ENCODE measurements at places on chromosomes 7 and 10. TPM values are rescaled to one million over a fixed set of nuclear protein-coding genes. Genes with fewer than 3 reads are reported as not detected.

Gene CCL26
- not detected for total RNA-seq

Gene FAM20C
- 0.53 TPM for total RNA-seq

Gene RRP12
- total RNA-seq: 41.4 TPM

Gene GRM3
- not detected for total RNA-seq

Gene MEIG1
- 0.56 TPM for total RNA-seq

Gene ASAH2B
- 4.2 TPM for total RNA-seq

Gene POU6F2
- 0.16 TPM for total RNA-seq

Gene RASA4B
- total RNA-seq: 21.8 TPM

Gene ADIRF
- not detected for total RNA-seq

Gene CRYGN
- total RNA-seq: 0.61 TPM

Gene ANKRD61
- total RNA-seq: 0.33 TPM

Gene AASS
- total RNA-seq: 1.7 TPM

Gene ABCC2
- total RNA-seq: 1.2 TPM

Gene GPC2
- 18.9 TPM for total RNA-seq

Gene H2BK1
- total RNA-seq: 1.2 TPM

Gene NPS
- total RNA-seq: not detected

Gene SAP25
- 26.0 TPM for total RNA-seq

Gene HGF
- total RNA-seq: not detected

Gene SPDYE1
- not detected for total RNA-seq

Gene PHKG1
- total RNA-seq: 9.4 TPM

Gene PIK3AP1
- 0.87 TPM for total RNA-seq

Gene ASIC3
- 7.6 TPM for total RNA-seq

Gene CAV1
- not detected for total RNA-seq

Gene VPS37D
- total RNA-seq: 0.95 TPM

Measured in activated naive CD4-positive, alpha-beta T cell treated with anti-CD3 and anti-CD28 coated beads, Interleukin-2, amount 50 U/mL, for 72 hours (primary cell).